ENCODE measurements at places on chromosomes 6 and 20.
A peak's percentile ranks its signal among the peaks of the same experiment; 100 is the strongest.

DNA sequence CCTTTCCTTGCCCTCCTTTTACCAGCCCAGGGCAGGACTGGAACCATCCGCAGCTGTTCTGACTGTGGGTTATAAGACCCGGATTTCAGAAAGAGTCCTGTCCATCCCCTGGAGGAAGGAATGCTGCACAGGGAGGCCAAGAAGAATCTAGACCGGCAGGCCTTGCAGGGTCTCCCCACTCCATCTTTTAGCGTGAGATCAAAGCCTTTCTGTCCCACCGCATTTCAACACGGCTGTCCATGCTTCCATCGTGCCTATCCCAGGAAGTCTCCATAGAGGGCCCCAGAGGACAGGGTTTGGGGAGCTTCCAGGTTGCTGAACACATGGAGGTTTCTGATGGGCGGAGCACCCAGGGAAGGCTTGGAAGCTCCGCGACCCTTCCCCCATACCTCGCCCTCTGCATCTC lies 79.3 kb upstream of the AGPAT4 start:
- DNase-seq, result no peak

DNA sequence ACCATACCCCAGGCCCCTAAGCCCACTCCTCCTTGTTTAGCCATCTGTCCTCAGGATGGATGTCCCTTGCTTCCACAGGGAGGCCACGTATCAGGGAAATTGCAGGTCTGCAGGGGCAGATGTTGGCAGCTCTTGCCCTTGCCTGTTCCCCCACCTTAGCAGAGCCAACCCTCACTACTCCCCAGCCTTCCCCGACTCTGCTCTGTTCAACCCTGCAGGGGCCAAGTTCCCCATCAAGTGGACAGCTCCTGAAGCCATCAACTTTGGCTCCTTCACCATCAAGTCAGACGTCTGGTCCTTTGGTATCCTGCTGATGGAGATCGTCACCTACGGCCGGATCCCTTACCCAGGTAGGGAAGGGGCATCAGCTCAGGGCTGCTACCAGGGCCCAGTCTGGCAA lies 10.7 kb upstream of the TM9SF4 start:
- DNase-seq, result peak; percentile 36

GRCh38 chr6:150146436-150146835 lies 3.6 kb downstream of the PPP1R14C start:
- DNase-seq, result no peak

DNA sequence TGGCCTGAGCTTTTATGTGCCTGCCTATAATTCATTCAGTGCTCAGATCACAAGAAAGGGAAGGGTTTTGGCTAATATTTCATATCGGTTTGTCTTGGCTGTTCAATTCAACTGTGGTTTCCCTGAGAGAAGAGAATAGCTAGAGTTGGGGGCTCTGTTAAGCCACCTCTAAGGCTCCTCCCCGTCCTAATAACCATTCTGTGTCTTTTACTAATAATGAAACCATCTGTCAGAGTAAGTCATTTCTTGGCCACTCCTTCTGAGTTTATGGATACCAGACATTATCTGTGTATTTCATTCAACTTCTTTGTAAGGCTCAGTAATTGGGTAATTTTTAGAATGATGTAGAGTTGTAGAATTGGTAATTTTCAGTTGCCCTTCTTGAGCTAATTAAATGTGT lies 5.2 kb downstream of the STX11 start:
- DNase-seq, result no peak

DNA sequence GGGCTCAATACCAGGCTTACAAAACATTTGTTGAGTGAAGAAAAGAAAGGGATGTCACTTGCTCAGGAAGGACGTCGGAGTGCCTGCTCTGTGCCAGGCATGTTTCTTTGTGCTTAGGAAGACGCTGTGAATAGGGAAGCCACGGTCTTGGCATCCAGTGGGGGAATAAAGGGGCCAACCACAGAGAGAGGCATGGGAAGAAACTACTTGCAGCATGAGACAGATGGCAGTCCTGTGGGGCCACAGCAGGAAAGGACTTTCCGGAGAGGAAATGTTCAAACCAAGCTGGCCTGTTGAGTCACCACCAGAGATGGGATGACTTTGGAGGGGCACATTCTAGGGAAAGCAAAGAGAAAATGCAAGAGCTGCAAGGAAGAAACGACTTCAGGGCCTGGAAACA lies 173.2 kb downstream of the CDH26 start:
- DNase-seq, result no peak

DNA sequence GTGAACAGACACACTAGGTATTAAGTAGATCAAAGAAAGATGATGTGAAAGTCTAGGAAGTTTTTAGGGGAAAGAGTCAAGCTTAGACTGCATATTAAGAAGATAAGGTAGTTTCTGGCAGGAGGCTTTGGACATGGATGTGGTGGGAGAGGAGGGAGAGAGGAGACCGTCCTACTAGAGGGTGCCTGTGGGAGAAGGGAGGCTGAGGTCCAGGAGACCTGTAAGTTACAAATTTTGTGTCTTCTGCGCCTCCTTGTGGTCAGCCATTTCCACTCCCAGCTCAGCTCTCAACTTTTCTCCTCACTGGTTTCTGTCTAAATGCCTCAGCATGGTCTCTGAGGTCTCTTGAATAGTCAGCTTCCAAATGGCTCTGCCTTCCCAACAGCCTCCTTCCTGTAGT lies 193.5 kb downstream of the UNC5CL start:
- peak; percentile 62 for DNase-seq

- no peak for DNase-seq
Measured at GRCh38 chr6:140095532-140095931, 721.1 kb upstream of the CITED2 start.
